Activated T-helper 1 cell treated with anti-CD3 and anti-CD28 coated beads, Interleukin-2, amount 50 U/mL, for 16 hours (primary cell): ENCODE measurements at places on chromosomes 3 and 15.

GRCh38 chr3:52084954-52085680 is 28.7 kb upstream of the DUSP7 start:
- no peak for DNase-seq

GRCh38 chr3:13217736-13218540 is 144.7 kb upstream of the IQSEC1 start:
- DNase-seq: no peak

DNA sequence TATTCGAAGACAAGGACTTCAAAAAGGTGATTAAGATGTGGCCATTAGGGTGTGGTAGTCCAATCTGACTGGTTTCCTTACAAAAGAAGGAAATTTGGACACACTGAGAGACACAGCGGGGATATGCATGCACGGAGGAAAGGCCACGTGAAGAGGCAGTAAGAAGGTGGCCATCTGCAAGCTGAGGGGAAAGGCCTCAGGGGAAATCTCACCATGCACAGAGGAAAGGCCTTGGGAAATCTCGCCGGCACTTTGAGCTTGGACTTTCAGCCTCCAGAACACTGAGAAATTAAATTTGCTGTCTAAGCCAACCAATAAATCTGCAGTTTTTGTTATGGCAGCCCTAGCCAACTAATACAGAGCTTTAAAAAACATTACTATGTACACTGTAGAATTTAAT is 78.8 kb downstream of the DLG1 start:
- no peak for DNase-seq

DNA sequence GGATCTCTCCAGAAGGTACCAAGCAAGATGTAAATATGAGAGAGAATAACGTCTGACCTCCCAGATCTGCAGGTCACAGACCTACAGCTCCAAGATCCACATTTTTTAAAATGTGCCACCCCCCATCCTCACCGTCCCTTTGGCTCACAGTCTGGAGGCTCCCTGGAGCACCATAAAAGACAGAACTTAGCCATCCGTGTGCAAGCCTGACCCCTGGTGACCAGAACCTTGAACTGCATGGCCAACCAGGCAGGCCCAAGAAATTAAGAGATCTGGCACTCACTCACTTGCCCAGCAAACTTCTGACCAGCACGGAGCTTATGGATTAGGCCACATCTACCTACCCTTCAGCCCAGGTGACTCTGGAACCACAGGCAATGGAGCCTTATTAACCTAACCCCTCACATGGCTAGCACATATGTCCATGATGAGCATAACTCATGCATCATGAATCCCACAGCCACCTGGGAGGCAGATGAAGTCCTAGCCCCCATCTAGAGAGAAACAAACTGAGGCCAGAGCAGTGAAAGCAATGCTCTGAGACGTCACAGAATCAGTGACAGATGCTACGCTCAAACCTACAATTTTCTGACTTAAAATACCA is 275.3 kb downstream of the UACA start:
- DNase-seq: peak; percentile 51

GRCh38 chr3:15330031-15330596 is 2.3 kb downstream of the SH3BP5 start:
- DNase-seq: no peak

- no peak for DNase-seq
These were observed 25.9 kb downstream of the ETFA start for GRCh38 chr15:76285241-76285825.

- no peak for DNase-seq
These were observed 88.9 kb upstream of the NEDD4 start for GRCh38 chr15:56082263-56082761.

DNA sequence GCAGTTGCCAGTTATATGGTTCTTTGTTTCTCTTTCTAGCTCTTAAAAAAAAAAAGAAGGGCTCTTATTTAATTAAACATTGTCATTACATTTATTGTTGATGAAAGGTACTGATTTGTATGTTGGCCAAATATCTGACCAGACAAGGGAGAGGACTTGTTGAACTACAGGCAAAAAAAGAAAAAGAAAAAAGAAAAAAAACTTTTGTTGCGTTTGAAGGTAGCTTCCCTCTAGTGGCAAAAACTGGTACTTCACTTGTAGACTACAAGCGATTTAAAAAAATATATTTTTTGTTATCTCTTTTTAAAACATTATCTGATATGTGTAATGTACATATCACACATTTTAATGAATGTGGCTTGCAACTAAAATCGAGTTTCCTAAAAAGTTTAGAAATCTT is 280.6 kb downstream of the ROBO2 start:
- no peak for DNase-seq

- no peak for DNase-seq
These were observed 398.9 kb upstream of the THBS1 start for GRCh38 chr15:39181940-39182339.

- DNase-seq: no peak
These were observed 12.9 kb downstream of the EIF2AK4 start for GRCh38 chr15:39946862-39947261.

GRCh38 chr3:4904811-4905695 is 74.2 kb upstream of the BHLHE40 start:
- DNase-seq: no peak

GRCh38 chr3:29852767-29853166 is 571.9 kb downstream of the RBMS3 start:
- DNase-seq: no peak

- peak; percentile 3 for DNase-seq
These were observed at the start of gene SCG3 for GRCh38 chr15:51681303-51681963. SCG3 (plus strand) TSS chr15:51681503; CDS start chr15:51681756, 253 bp downstream.

- no peak for DNase-seq
These were observed 67.0 kb downstream of the NOX5 start for GRCh38 chr15:69081310-69082004.

GRCh38 chr3:61928039-61928438 is 366.7 kb downstream of the PTPRG start:
- DNase-seq: no peak

DNA sequence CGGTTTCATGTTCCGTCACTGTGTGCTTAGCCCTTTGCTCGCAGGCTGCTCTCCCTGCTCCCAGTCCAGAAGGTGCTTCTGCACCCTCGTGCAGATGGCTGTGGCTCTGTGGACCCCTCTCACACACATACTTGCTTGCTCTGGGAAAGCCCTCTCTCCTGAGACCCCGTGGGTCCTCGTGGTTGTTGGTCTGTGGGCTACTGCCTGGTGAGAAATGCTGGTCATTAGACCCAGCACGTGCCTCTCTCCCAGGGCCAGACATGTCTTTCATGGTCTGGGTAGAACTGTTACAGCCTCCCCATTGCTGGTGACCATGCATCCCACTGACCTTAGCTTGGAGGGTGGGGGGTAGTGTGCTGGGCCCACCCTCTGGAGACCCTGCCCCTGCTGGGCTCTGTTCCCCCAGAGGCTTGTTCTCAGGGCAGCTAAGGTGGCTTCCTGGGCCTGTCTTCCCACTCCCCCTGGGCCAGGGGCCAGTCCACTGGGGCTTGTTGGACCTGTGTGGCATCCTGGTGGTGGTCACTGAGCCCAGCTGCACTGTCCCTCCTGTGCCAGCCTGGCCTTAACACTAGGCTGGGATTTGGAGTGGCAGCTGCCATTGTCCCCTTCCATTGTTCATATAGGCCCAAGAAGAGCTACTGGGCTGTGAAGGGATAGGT is 10.6 kb downstream of the C15orf39 start:
- DNase-seq: no peak

DNA sequence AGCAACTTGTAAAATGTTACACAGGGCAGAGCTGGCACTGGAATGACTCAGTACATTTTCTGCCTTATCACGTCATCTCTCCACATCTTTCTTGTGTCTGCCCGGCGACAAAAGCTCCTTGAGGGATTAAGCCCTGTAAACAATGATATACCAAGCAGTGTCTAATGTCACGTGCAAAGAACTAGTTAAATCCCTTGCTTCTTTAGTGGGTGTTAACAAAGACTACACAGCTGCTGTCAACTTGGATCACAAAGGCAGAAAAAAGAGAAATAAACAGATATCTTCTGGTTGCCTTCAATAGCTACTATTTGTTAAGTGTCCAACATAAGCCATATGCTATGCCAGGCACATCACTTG is 48.1 kb upstream of the FRMD4B start:
- no peak for DNase-seq

GRCh38 chr3:119530456-119530855 is 29.0 kb downstream of the CD80 start:
- DNase-seq: no peak

- DNase-seq: no peak
These were observed 28.3 kb downstream of the RFT1 start for GRCh38 chr3:53101956-53102355.

DNA sequence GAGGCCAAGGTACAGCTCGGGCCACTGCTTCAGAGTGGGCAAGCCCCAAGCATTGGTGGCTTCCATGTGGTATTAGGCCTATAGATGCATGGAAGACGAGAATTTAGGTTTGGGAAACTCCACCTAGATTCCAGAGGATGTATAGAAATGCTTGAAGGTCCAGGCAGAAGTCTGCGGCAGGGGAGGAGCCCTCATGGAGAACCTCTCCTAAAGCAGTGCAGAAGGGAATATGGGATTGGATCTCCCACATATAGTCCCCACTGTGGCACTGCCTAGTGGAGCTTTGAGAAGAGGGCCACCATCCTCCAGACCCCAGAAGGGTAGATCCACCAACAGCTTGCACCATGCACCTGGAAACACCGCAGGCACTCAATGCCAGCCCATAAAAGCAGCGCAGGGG is 48.1 kb upstream of the XXYLT1 start:
- no peak for DNase-seq

GRCh38 chr3:115165266-115165665 is 18.2 kb upstream of the ZBTB20 start:
- no peak for DNase-seq

DNA sequence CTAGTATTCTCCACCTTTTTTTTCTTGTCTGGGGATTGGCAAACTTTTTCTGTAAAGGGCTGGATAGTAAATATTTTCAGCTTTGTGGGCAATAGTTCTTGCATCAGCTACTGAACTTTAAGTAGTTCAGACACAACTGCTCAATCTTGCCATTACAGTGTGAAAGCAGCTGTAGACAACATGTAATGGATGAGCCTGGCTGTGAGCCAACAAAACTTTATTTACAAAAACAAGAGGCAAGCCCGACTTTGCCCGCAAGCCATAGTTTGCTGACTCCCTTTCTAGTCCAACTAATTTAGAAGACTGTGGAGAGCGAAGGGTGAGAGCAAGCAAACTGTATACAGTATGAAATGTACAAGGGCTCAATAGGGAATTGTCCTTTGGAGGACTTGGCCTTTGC is 6.2 kb downstream of the FRMD4B start:
- no peak for DNase-seq

DNA sequence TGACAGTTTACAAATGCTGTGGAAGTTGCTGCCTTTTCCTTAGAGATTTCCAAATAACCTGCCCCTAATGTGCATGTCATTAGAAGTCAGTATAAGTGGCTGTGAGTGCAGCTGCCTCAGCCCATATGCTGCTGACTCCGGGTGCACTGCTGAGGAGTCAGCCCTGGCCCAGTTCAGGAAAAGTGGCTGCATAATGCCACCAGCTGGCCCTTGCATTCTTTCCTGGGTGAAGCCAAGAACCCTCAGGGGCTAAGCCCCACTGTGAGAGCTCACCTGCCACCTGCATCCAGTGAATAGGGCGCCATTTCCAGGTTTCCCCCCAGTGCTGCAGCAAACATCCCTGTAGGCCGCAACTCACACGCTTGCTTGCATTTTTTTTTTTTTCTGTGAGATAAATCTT is 139.9 kb downstream of the TJP1 start:
- no peak for DNase-seq

GRCh38 chr3:121894301-121894990 is at the start of gene SLC15A2:
SLC15A2 (plus strand) TSS chr3:121894401; CDS start chr3:121894477, 76 bp downstream.
- no peak for DNase-seq

DNA sequence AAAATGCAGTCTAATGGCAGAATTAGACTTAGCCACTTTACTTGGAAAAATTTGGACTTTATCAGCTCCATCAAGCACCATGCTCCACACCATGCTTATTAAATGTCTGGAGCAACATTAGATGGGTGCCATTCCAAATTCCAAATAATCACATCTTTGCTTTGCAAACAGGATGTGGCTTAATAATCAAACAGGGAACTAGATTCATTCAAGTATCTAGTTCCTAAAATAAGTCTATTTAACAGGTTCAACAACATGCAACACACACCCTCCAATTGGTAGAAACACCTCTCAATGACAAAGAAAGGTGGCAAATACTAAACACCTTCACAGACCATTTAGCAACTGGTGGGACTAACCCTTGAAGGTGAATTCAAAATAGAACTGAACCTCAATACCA is 3.5 kb downstream of the HEXA start:
- no peak for DNase-seq

DNA sequence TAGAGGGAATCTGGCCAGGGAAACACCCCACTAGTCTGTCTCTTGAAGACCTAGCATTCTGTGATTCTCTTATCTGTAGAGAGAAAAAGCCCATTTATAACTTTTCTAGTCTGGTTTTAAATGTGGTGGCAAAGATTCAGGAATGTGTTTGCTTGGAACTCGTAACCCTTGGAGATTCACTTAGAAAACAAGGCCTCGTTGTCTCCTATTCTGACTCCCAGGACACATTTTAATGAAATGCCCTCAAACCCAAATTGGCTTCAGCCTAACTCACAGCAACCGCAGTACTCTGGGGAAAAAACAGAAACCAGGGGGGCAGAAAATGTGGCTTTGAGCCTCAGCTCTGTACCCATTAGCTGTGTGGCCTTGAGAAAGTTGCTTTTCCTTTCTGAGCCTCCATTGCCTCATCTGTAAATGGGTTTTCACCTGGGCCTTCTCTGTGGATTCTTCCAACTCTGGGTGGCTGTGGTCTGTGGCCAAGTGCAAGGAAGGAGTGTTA is 36.5 kb downstream of the RPLP1 start:
- no peak for DNase-seq

GRCh38 chr15:93159930-93160329 is 70.9 kb upstream of the RGMA start:
- DNase-seq: no peak

DNA sequence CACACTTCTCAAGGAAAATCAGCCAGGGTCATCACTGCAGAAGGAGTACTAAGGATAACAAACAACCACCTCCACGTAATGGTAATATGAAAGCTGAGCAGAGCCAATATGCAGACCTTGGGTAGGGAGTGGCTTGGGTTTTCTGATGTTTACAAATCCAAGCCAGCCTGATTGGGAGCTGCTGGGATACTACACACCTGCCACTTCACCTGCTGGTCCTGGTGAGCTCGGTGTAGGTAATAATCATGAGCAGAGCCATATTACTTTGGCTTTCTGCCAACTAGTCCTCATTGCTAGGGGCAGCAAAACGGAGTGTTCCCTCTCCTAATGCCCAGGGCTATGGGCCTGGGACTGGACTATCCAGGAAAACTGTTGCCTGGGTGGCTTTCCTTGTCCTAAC is 433.5 kb upstream of the PPP2R3A start:
- no peak for DNase-seq

DNA sequence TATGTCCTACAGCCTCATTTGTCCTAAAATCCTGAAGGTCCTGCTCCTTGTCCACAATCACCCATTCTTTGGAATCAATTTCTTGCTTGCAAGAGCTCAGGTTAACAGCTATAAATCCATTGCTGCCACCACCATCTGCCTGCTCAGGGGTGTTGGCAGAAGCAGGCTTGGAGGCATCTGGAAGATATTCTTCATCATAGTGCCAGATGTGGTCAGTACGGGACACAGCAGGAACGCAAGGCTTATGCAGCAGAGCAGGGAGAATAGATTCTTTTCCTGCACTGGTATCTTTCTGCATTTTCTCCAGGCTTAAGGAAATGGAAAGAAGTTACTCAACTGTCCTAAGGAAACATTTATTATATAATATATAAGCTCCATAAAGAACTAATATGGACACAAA is 38.5 kb upstream of the CDAN1 start:
- no peak for DNase-seq

GRCh38 chr3:156718622-156719306 is 44.4 kb downstream of the TIPARP start:
- DNase-seq: no peak

GRCh38 chr3:125179884-125180240 is 32.7 kb downstream of the SLC12A8 start:
- DNase-seq: no peak
